ENCODE measurements at places on chromosomes 5 and 9.

DNA sequence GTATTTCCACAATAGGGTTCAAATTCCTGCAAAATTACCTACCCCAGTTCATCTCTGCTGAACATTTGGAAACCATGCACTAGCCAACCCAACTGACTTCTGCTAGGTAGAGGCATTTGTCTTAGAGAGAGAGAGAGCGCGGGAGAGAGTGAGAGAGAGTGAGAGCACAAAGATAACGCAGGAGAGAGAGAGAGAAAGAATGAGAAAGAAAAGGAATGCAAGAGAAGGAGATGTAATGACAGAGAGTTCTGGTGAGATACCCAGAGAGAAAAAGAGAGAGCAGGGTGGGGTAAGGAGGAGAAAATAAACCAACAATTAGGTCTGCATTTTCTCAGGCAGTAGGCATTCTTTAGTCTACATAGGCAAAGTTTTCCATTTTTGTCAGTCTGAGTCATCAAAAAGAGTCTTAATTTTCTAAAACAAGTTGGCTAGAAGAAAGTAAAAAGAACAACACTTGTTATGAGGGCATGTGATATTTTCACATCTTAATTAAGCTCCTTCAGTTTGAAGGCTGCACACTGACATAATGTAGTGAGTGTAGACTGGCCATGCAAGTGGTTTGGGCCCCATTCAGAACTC lies 98.2 kb downstream of the MAP1B start:
- no peak for DNase-seq

DNA sequence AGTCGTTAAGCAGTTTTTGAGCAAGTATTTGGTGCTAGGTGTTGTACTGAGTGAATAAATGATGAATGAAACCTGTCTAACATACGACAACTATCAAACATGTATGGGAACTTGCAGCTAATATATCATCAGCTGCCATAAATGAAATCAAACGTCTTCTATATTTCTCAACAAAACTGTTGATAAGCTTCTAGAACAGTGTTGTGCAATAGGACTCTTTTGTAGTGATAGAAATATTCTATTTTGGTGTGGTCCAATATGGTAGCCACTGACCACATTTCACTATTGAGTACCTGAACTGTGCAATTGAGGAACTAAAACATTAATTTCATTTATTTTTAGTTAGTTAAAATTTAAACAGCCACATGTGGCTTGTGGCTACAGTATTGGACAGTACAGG lies 16.3 kb upstream of the FYB1 start:
- no peak for DNase-seq

DNA sequence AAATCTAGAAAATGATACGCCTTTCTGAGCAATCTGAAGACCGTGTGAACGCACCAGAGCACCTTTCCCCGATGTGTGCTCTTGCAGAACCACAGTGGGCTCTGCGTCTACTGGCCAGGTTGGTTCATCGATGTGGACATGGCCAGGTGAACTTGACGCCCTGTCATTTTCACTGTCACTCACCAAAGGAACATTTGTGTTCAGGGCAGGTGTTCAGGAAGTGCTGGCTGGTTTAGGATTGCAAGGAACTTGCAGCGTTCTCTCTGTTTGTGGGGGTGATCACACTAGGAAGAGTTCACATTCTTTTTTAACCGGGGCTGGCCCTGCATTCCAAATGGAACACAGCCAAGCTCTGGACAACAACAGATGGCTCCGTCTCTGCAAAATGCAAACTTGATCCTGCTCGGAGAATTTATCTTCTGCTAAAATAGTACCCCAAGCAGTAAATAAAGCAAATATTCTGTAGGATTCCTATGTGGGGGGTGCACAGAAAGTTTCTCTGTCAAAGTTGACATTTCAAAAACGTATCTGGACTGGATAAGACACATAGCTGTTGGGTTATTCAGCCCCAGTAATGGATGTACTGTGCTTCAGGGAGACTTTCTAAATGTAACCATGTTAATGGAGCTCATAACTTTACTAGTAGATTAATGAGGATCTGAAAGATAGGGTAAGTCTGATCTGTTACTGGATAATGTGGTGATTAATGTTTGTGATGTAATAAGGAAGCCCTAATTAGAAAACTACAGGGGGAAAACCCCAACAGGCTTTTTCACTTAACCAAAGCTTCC lies 45.7 kb upstream of the FANCC start:
- DNase-seq, result no peak

GRCh38 chr9:128548876-128549275 lies 3.5 kb upstream of the SPTAN1 start:
- DNase-seq, result no peak

GRCh38 chr9:130666393-130667119 lies 2.2 kb downstream of the PRDM12 start:
- DNase-seq, result no peak

GRCh38 chr9:83274787-83275186 lies 211.8 kb upstream of the RASEF start:
- no peak for DNase-seq

- DNase-seq, result no peak
Observed at GRCh38 chr9:70012569-70012968, 31.1 kb upstream of the MAMDC2 start.

GRCh38 chr5:125700380-125700861 lies 722.8 kb upstream of the GRAMD2B start:
- no peak for DNase-seq

DNA sequence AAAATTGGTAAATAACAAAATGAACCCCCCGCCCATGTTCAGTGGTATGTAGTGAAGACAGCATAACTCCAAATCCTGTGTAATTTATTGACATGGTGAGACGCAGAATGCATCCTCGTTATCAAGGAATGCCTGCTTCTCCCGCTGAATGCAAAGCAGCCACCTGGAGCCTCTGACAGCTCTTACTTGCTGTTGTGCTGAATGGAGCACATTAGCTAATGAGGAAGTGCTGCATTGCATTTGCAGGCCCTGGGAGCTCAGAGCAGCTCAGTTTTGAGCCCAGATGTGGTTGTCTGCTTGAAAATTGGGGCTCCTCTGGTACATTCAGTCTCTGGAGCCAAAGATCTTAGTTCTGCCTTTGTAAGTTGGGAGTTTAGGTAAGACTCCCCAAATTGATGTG lies 28.9 kb downstream of the PLAC8L1 start:
- DNase-seq, result no peak

DNA sequence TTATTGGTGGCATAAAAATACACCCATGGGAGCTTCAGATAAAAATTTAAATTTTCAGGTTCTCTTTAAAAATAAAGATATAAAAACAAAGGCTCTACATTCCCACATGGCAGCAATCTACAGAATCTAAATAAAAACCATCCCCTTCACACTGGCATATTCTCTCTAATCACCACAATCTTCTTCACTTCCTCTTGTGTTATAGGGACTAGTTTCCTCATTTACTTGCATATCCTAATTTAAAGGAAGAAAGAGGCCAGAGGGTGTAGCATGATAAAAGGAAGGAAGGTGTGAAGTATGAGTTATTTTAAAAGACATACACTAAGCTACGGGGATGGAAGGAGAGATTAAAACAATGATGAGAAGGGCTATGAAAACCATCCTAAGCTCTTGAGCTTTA lies 390.5 kb downstream of the ZNF608 start:
- no peak for DNase-seq

- DNase-seq, result no peak
Observed at GRCh38 chr5:81209869-81210493, 23.1 kb upstream of the CKMT2 start.

DNA sequence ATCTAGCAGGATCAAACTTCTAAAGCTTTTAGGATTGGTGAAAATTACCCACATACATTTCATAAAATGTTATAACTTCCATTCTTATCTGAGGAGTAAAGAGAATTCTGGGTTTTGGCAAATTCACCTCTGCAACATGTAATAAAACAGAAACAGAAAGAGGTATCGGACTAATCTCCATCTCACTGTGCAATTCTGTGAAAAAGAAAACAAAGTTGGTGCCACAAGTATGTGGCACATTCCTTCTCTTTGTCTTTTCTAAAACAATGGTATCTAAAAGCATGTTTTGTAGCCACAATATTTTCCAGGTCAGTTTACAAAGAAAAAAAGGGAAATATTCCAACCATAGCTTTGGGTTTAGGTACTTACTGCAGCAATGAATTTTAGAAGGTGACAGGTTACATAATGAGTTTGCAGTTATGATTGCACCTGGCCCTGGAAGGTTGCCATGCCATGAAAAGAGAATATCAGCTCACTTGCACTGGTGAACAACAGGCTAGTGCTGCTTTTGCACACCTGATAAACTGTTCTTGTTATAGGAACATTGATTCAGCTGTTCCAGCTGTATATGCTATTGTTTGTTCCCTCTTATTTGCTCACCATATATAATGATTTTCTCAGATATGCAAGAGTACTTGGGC lies 491.3 kb upstream of the MEF2C start:
- DNase-seq, result no peak

- DNase-seq, result no peak
Observed at GRCh38 chr5:113203916-113204315, 227.3 kb downstream of the DCP2 start.

- no peak for DNase-seq
Observed at GRCh38 chr5:96751203-96752169, 56.3 kb downstream of the ERAP1 start.

- no peak for DNase-seq
Observed at GRCh38 chr5:90983148-90983547, 400.0 kb downstream of the ARRDC3 start.

- no peak for DNase-seq
Observed at GRCh38 chr9:34400686-34401602, 24.2 kb upstream of the MYORG start.

- DNase-seq, result no peak
Observed at GRCh38 chr5:164742025-164742424, 1236.6 kb downstream of the MAT2B start.

- DNase-seq, result no peak
Observed at GRCh38 chr5:124707520-124707919, 38.9 kb downstream of the ZNF608 start.

- peak; percentile 59 for DNase-seq
Observed at GRCh38 chr5:149358294-149358651, 427 bp downstream of the PCYOX1L start.

GRCh38 chr9:86353655-86354010 lies 577 bp downstream of the TUT7 start:
- no peak for DNase-seq

DNA sequence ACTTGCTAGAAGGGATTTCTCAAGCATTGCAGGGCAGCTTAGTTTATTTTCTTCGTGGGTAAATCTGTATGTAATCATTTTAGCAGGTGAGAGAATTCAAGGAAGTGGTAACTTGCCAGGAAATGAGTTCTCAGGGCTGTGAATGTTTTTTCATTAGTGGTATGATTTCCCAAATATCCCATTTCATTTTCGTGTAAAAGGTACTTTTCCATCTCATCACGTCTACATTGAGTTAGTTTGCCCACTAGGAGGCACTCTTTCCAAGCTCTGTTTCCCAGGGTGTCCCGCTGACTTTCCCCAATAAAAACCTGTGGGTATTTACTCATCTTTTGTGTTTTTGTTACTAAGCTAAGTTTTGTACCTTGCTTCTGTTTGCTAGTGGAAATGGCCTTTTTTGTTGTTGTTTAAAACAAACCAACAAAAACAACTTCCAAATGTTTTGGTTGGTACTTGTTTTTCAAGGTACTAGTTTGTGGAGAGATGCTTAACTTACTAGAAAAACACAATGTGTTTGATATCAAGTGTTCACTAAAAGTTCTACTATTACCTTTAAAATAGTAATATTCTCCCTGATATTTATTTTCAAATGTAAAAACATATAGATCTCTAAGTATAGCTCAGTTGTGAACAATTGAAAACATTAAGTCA lies 373.6 kb downstream of the ADGRV1 start:
- DNase-seq, result no peak

GRCh38 chr9:112711050-112711689 lies 6.7 kb downstream of the INIP start:
- peak; percentile 11 for DNase-seq

GRCh38 chr9:89437772-89438171 lies 60.1 kb downstream of the SEMA4D start:
- no peak for DNase-seq

GRCh38 chr5:142644640-142645361 lies 41.1 kb downstream of the FGF1 start:
- no peak for DNase-seq

DNA sequence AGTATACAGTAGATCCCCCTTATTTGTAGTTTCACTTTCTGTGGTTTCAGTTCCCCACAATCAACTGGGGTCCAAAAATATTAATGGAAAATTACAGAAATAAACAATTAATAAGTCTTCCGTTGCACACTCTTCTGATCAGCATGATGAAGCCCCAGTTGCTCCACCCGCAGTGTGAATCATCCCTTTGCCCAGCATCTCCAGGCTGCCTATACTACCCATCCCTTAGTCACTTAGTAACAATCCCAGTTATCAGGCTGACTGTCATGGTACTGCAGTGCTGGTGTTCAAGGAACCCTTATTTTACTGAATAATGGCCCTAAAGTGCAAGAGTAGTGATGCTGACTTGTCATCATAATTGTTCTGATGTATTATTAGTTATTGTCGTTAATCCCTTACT lies 28.9 kb downstream of the SHC3 start:
- DNase-seq, result no peak

GRCh38 chr5:5416733-5417132 lies 5.7 kb upstream of the ICE1 start:
- DNase-seq, result no peak

DNA sequence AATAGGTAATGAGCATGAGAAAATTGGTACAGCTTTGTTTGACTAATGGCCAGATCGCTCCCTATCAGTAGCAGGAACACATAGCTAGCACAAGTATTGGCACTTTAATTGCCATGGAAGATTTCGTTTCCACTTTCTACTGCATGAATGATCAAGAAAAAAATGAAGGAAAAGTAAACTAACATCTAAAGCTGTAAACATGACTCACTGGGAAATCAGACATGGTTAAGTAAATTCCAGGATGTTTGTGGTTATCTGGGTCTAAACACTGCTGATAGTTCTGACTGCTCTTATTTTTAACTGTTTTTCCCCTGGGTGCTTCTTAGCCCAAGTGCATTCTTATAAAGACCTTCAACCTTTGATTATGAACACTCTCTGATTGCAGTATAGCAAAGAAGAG lies 388.9 kb downstream of the NR2F1-AS1 start:
- no peak for DNase-seq

GRCh38 chr5:78760770-78761169 lies 112.2 kb upstream of the LHFPL2 start:
- DNase-seq, result no peak

DNA sequence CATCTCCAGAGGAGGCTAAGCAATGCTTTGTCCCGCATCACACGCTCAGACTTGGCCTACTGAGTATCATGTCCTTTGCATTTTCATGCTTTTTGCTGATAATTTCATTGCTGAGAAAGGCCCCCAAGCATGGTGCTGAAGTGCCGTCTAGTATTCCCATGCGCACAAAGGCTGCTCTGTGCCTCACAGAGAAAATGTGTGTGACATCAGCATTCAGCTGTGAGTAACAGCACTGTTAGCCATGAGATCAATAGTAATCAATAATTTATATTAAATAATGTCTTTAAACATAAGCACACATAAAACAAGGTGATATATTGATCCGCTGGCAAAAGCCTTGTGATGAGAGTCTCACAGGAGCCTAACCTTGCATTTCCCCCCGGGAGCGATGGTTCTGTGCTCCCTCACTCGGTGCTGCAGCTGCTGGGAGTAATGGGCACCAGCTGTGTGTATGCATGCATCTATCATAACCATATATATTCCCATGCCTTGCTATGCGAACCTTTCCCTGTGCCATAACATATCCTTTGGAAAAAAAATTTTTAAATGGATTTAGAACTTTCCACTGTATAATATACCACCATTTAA lies 50.4 kb upstream of the RNF130 start:
- no peak for DNase-seq

GRCh38 chr5:133108481-133108921 lies 56.7 kb downstream of the HSPA4 start:
- DNase-seq, result no peak

GRCh38 chr5:38559428-38559827 lies 3.0 kb upstream of the LIFR start:
- no peak for DNase-seq

All from hypothalamus (tissue), 51 donors.